ENCODE measurements at places on chromosomes 12 and 14.
A peak's percentile ranks its signal among the peaks of the same experiment; 100 is the strongest.

DNA sequence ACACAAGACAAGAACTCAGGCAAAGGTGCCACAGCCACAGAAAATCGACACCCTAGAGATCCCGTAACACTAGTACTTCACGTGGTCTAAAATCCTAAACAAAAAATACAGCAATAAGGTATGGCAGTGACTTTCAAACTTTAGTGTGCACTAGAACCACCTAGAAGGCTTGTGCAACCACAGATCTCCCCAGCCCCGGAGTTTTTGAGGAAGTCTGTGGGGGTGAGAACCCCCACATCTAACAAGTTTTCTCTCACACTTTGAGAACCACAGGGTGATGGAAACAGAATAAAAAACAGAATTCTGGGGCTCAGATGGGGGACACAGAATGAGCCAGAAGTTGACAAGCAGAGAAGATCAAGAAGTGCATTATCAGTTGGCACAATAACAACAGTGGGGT lies 254.0 kb downstream of the ANO6 start:
- peak; percentile 6 for DNase-seq

- DNase-seq: no peak
Observed at GRCh38 chr12:124501112-124501561, 66.3 kb downstream of the NCOR2 start.

DNA sequence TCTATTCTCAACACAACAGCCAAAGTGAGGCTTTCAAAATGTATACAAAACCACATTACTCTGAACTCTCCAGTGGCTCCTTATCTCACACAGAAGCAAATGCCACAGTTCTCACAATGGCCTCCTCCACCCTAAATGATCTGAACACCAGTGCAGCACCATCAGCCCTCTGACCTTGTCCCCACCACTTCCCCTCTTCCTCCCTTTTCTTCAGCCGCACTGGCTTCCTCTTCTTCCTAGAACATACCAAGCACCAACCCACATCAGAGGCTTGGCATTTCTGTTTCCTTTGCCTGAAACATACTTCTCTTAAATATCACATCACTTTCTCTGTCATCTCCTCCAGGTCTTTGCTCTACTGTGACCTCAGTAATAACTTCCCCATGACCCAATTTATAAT lies 66.3 kb downstream of the GPR135 start:
- DNase-seq: peak; percentile 64

DNA sequence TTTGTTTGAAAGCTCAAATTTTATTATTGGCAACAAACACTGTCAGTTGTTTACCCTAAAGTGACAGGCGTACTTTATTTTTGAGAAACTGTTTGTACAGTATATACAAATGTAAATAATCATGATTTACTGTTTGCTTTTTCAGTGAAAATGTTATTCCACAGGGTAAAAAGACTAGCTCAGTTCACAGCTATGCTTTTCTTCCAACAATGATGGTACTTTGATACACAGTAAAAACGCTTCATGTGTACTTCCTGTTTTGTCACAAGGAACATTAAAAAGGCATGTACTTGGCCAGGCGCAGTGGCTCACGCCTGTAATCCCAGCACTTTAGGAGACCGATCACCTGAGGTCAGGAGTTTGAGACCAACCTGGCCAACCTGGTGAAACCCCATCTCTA lies 53.7 kb downstream of the MON2 start:
- DNase-seq: no peak

Measured in suppressor macrophage treated with lipopolysaccharide for 1 hour (primary cell).